Stimulated activated CD8-positive, alpha-beta memory T cell treated with anti-CD3 and anti-CD28 coated beads, Interleukin-4, amount 100 ng/mL, for 4 hours (primary cell): ENCODE measurements at places on chromosomes 13 and 19.

- DNase-seq = no peak
Observed at GRCh38 chr13:90652036-90652435, 695.5 kb upstream of the MIR17HG start.

- DNase-seq = no peak
Observed at GRCh38 chr13:67421475-67421874, 191.3 kb upstream of the PCDH9 start.

- no peak for DNase-seq
Observed at GRCh38 chr13:31846961-31847752, 107.8 kb downstream of the RXFP2 start.

DNA sequence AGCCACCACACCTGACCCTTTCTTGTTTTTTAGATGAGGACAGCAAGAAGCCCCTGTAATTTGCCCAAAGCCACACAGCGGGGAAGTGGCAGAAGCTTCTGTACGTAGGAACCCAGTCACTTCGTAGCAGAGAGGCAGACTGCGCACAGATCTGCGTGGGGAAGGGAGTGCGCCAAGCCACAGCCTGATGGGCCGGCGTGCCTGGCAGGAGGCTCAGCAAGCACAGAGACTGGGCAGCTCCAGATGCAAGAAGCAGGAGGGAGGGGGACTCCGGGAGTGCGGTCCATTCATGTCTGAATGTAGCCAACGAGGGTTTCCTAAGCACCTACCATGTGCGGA, 347 bp upstream of the TJP3 start:
- no peak for DNase-seq

DNA sequence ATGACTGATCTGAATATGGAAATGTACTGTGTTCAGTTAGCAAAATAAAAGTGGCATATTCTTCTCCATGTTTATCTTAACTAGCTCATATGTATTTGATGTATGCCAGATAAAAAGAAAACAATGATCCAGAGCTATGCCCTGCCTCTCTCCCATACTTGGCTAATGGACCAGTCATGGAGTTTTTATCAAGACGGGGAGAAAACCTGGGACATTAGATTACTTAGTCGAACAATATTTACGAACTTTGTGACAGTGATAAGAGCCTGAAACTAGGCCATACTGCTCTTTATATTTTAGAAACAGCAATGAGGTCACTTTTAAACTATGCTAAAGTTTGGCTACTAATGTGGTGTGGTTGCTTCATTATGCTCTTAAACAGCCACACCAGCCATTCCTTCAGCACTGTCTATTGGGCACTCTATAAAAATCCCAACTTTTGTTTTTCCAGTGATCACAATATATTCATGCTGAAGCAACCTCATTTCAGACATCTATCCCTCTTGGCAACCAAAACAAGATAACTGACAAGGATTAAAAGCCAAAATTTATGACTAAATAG, 265.0 kb downstream of the FGF14 start:
- no peak for DNase-seq

GRCh38 chr13:111598747-111599146, 278.3 kb downstream of the TEX29 start:
- DNase-seq = no peak

DNA sequence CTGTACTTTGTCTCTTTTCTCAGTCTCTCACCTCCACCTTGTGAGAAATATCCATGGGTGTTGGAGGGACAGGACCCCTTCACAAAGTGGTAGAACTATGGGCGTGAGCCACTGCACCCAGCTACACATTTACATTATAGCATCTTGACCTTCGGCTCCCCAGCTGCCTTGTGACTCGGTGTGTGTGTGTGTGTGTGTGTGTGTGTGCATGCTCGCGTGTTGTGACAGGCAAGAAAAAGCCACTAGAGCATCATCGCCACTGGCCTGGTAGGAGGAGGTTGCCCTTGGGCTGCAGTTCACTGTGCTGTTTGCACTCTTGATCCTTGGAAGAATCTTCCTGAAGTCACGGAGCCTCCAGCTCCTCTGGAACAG, 13.7 kb upstream of the ZNF888 start:
- no peak for DNase-seq

GRCh38 chr19:29529646-29530539, 4.1 kb downstream of the VSTM2B start:
- no peak for DNase-seq
